ENCODE measurements at places on chromosomes 16 and 17.

GRCh38 chr16:50721549-50722404 lies 20.1 kb upstream of the CYLD start:
- DNase-seq = no peak

GRCh38 chr17:27577121-27577761 lies 53.7 kb upstream of the LGALS9 start:
- DNase-seq = no peak

- no peak for DNase-seq
These were observed 9.8 kb downstream of the MIEF2 start for GRCh38 chr17:18270046-18270931.

GRCh38 chr17:34606763-34607162 lies 27.4 kb downstream of the TMEM132E start:
- no peak for DNase-seq

GRCh38 chr16:15653227-15653626 lies 3.2 kb downstream of the NDE1 start:
- DNase-seq = no peak

GRCh38 chr17:82236142-82236971 lies 7.5 kb downstream of the SLC16A3 start:
- peak; percentile 79 for DNase-seq

- no peak for DNase-seq
These were observed 65.4 kb upstream of the ZFHX3 start for GRCh38 chr16:73113336-73113735.

- DNase-seq = no peak
These were observed 127.9 kb upstream of the CDH11 start for GRCh38 chr16:65249768-65250167.

DNA sequence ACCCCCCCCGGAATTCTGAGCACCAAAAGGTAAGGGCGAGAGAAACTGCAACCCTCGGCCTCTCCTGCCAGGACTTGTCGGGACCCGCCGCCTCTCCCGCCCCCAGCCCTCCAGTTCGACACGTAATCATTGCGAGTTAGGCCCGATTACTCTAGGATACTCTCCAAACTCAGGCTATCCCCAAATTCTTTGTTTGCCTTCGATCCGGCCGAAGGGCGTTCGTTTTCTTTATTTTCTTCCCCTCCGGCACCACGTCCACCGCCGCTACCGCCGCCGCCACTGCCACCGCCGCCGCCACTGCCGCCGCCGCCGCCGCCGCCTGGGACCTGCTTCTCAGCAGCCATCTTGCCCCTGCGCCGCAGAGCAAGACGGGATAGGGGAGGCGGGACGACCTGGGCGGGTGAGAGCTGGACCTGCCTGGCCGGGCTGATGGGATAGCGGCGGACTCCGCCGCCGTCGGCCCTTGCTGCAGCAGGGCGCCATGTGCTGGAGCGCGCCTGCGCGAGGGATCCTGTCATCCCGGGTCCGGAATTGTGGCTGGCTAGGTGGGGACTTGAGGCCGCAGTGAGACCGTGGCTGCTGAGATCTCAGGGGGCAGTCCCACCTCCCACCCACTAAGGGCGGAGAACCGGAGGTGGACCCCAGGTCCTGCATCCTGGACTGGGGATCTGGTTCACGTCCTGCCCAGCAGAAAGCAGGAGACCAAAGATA lies at the start of gene SRP68:
Gene SRP68 (minus strand): TSS at position 370 of the 711 bp plus-strand sequence. CDS start 26 bp downstream, at position 344.
- DNase-seq = peak; percentile 90

DNA sequence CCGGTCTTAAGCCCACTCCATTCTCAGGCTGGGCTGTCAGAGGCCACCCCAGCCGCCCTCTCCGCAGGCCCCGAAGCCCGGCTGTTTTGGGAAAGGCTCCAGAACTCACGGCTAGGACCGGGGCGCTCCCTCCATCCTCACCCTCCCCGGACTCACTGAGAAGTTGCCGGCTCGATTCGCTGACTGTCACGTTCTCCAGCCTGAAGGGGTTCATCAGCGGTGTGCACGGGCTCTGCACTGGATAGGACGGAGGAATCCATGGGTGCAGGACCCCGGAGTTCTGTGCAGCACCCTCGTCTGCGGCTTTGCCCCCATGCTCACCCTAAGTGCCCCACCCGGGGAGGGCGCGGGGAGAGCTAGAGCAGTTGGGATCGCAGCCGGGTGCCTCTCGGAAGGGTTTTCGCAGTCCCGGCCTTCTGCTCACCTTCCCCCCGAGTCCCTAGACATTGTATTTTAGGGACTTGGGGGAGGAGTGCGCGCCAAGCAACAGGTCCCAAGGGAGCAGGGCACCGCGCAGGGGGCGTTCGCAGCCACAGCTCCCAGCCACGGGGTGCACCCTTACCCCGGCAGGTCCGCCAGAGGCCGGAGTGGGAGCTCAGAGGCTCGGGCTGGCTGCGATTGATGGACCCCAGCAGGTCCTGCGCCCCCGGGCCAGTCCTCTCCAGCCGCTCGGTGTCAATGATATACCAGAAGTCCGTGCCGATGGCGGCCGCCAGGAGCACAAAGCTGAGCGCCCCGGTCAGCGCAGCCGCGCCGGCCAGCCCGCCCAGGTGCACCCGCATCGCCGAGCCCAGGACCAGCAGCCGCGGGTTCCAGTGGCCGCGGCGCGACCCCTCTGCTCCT lies 1.0 kb downstream of the TMEM114 start:
- no peak for DNase-seq

GRCh38 chr17:40666331-40666730 lies 1.4 kb upstream of the KRT222 start:
- no peak for DNase-seq

DNA sequence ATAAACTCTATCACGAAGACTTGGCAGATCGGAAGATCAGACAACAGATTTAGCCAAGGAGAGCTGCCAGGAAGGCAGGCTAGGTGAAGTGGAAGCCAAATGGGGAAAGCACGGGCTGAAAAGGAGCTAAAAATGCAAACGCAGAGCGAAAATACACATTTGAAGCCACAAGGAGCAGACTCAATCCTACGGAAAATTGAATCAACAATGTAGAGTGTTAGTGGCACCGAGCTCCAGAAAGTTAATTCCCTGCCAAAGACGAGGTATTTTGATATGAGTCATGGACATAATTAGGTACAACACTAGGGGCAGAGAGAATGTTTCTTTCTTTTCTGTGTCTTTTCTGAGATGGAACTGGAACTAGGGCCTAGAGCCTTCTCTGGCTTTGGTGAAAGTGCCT lies 20.7 kb downstream of the GSG1L start:
- no peak for DNase-seq

DNA sequence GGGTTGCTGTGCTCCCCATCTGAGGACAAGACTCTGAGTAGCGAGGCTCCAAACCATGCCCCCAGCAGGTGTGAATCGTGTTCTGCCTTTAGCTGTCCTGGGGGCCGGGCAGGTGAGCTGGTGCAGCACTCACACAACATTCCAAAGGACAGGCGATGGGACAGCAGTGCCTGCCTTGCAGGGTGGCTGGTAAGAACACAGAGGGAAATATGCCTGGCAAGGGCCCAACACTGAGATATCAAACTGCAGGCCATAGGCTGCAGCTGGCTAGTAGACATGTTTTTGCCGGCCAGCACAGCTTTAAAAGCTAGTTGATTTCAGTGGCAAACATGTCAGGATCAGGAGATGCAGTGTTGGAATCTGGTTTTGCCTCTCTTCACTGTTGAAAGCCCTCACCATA lies 23.6 kb downstream of the CLEC16A start:
- no peak for DNase-seq

DNA sequence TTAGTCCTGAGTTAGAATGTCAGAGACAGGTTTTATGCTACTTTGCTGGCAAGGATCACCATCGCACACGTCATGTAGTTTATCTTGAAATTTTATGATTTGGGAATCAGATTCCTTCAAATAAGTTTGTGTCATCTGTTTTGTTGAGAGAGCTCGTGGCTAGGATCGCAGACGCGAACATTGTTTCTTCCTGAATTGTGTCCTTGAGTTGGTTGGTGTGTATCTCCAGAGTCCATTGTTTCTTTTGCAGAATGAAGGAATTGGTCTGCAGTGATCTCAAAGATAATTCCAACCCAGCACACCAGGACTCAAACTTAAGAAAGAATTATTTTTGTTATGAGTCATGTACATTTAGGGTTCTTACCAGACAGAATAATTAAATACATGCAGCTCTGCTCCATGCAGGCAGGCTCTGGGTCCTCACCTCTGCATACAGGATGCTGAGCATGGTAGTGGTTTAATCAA lies 51.6 kb downstream of the PRKCA start:
- DNase-seq = no peak

DNA sequence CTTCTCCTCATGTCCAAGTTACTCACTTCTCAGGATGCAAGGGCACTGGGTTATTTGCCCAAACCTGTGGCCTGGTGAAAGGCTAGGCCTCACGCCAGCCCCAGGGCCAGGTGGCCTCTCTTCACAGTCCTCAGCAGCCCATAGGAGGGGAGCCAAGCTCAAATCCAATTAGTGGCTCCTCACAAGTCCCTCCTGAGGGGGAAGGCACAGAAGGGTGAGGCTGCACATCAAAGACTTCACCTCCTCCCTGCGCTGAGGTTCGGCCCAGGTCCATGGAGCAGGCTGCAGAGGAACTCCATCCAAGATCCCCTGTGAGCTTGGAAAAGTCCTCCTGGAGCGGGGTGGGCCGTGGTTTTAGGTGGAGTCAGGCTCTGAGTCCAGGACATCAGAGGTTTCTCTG lies 320.0 kb downstream of the FOXL1 start:
- no peak for DNase-seq

GRCh38 chr17:12485361-12485906 lies 180.3 kb upstream of the MYOCD start:
- no peak for DNase-seq

DNA sequence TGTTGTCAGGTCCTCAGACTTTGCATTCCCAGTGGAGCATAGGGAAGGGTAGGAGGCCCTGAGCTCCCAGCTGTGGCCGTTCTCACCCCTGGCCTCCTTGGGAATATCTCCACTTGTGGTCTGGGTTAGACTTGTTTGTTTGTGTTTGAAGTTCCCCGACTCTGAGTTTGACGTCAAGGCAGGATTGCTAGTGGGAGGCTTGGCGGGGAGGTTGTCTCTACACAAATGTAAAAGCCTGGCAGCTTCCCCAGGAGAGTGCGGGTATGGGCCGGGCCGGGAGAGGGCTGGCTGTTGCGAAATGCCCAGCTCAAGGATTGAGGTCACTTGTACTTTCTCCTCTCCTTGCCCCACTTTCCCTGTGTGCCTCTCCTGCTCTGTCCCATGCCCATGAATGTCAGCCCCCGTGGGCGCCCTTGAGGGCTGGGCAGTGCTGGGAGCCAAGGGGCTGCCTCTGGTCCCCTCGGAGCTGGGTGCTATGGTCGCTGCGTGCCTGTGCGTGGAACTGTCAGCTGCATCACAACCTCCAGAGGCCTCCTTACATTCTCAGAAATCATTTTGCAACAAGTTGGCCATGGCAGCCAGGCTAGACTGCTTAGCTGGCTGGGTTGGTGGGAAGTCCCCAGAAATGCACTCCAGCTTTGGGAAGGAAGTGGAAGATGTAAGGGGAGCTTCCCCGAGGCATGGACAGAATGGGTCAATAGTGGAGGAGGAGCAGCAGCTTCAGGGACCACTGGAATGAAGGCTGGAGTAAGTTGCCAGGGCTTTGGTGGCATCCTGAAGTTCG lies 84.3 kb downstream of the KSR1 start:
- no peak for DNase-seq

DNA sequence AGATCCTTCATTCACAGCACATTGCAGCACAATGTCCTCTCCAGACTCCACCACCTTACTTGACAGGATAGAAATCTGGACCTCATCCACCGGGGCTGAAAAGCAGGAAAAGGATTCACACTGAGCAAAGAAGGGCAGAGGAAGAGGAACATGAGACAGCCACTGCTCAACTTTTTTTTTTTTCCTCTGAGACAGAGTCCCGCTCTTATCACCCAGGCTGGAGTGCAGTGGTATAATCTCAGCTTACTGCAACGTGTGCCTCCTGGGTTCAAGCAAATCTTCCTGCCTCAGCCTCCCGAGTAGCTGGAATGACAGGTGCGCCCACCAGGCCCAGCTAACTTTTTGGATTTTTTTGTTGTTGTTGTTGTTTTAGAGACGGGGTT lies 34.4 kb downstream of the PECAM1 start:
- no peak for DNase-seq

- DNase-seq = peak; percentile 54
These were observed 431 bp downstream of the SLFN11 start for GRCh38 chr17:35372846-35373533.

DNA sequence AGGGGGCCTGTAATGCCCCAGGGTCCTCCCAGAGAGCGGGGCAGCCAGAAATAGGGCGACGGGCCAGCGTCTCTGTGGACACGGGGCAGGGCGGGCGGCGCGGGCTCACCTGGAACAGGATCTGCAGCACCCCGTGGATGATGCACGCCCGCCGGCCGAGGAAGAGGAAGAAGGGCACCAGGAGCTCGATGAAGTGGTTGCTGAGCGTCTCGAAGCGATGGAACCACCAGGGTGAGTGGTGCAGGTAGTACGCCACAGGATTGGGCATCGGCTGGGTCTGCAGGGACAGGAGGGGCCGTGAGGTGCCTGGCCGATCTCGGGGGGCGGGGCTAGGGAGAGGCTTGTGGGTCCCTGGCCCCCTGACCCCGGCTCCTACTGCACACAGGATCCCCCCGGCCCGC lies 78.9 kb upstream of the GNG13 start:
- DNase-seq = no peak

GRCh38 chr16:23398987-23399805 lies 53.8 kb downstream of the COG7 start:
- DNase-seq = no peak

GRCh38 chr16:80081846-80082245 lies 458.9 kb upstream of the DYNLRB2 start:
- no peak for DNase-seq

DNA sequence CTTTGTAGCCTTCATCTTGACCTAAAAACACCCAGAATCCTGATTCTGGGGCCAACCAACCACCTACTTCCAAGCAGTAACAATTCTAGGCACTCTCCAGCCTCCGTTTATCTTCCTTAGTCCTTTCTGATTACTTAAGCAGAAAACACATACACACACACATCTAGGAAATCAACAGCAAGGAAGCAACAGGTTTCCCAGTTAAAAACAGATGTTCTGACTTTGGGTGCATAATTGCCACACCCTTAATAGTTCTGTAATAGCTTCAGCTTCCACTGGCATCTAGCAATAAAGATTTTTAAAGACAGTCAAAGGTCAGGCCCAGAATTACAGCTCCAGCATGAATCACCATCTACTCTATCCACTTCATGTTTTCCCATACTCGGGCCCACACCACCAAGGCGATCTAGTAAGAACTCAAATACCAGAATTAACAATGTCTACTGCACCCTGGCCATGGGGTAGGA lies 2.6 kb downstream of the ARHGAP17 start:
- DNase-seq = no peak

DNA sequence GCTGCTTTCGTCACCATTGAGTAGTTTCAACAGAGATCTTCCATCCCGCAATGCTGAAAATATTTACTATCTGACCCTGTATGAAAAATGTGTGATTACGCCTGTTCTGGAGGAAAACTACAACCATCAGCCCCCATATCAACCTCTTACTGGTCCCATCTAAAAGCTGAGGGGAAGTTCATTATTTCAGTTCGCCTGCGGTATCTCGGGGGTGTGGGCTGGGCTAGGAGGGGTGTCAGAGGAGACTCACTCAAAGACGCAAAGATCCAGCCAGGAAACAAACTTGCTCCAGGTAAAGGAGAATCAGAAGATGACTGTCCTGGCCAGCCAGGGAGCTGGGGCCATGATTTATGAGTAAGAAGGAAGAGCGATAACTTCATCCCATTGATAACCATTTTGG lies 13.7 kb downstream of the CACNG1 start:
- DNase-seq = no peak
